Central memory CD8-positive, alpha-beta T cell (primary cell): ENCODE measurements at places on chromosomes 12 and 14.

DNA sequence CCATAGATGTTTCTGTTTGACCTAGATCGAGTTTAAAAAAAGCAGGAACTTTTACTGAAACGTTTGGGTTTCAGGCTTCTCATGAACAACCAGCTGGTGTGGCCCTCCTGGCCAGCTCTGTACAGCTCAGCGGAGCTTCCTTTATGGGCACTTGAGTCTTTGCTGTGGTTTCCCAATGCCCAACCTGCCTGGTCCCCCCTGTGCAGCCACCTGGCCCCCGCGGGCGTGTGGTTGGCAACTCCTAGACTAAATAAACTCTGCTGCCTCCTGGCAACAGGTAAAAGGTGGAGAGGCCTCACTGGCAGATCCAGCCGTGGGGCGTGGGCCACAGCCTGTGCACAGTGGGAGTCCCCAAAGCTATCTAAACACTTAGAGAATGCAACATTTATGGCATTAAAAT, 38.7 kb downstream of the ADGRD1 start:
- no peak for DNase-seq

GRCh38 chr14:101726295-101726953, 35.1 kb upstream of the PPP2R5C start:
- DNase-seq = peak; percentile 13

DNA sequence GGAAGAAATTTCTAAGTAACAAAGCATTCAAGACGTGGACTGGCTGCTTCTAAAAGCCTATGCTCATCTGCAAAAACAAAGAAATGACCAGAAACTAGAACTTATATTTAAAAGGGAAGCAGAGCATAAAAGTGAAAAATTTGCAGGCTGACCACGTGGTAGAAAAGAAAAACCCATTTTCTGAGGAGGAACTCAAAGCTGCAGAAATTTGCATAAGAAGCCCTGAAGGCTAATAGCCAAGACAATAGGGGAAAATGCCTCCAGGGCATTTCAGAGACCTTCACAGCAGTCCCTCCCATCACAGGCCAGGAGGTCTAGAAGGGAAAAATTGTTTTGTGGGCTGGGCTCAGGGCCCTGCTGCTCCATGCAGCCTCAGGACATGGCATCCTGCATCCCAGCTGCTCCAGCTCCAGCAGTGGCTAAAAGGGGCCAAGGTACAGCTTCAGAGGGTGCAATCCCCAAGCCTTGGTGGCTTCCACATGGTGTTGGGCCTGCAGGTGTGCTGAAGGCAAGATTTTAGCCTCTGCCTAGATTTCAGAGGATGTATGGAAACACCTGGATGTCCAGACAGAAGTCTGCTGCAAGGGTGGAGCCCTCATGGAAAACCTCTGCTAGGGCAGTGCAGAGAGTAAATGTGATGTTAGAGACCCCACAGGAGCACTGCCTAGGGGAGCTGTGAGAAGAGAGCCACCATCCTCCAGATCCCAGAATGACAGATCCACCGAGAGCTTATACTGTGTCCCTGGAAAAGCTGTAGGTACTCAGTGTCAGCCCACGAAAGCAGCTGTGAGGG, 55.5 kb downstream of the CHGA start:
- no peak for DNase-seq

GRCh38 chr14:63923422-63923752, 70.6 kb downstream of the SYNE2 start:
- DNase-seq = no peak

DNA sequence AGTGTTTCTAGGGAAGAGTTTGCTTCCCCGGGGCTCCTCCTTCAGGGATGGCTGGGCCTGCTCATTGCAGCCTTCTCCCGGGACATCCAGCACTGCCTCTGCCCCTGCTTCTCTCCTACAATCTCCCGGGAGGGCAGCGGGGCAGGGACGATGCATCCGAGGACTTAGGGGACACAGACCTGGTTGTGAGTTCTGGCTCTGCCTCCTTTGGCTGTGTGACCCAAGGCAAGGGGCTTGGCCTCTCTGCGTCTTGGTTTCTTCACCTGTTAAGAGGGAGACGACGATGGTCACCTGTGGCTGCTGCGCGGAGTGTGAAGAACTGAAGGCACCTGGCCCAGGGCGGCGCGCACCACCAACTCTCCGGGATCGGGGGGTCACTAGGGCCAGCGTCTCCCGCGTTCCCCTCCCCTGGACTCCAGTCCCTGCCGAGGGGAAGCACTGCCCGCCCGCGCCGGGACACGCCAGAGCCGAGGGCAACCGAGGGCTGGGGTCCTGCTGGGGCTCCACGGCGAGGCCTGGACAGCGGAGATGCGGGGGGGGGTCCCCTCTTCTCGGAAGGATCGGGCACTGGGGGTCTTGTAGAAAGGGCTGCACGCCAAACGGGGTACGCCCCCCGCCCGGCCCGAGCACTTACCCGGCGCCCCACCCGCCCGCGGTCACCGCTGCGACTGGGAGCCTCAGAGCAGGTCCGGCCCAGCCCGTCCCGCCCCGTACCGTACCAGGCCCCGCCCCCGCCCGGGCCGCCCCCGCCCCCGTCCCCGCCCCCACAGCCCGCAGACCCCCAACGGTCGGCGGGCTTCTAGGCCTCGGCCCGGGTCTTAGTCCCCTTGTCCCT, at the start of gene HVCN1:
Gene HVCN1 (minus strand): TSS at position 670 of the 835 bp plus-strand sequence. CDS start 5,870 bp downstream, outside the sequence.
- DNase-seq = no peak
